ENCODE measurements at places on chromosomes 3 and 15.

- no peak for DNase-seq
These were observed 468.4 kb downstream of the C3orf38 start for GRCh38 chr3:88618021-88618645.

DNA sequence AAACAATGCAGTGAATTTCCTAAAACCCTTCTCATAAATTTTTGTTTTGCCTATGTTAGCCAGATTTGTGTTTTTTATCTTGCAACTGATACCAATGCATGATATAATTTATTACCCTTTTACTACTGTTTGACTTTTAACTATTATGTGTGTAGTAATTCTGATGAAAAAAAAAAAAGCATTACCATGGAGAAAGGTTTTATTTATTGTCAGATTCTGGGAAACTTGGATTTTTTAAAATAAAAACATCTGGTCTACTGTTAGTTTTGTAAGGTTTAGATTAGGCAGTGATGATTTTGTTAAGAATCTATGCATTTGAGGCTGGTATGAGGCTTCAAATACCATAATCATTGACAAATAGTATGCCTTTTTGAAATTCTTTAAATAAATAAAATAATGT lies 470.4 kb upstream of the ROBO1 start:
- DNase-seq, result no peak

- no peak for DNase-seq
These were observed 192.7 kb upstream of the HES1 start for GRCh38 chr3:193943200-193943599.

- no peak for DNase-seq
These were observed 903.3 kb upstream of the CFAP20DC start for GRCh38 chr3:59953104-59953503.

GRCh38 chr3:52228751-52229291 lies 3.4 kb upstream of the TLR9 start:
- DNase-seq, result no peak

DNA sequence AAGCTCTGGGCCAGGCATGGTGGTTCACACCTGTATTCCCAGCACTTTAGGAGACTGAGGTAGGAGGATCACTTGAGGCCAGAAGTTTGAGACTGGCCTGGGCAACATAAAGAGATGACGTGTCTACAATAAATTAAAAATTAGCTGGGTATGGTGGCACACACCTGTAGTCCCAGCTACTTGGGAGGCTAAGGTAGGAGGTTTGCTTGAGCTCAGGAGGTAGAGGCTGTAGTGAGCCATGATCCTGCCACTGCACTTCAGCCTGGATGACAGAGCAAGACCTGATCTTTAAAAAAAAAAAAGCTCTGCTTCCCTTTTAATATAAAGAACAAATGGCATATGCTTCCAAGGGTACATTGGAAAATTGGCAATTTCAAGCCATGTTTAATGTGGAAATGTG lies 46.7 kb downstream of the FNDC3B start:
- DNase-seq, result no peak

- DNase-seq, result no peak
These were observed 40.6 kb downstream of the AMOTL2 start for GRCh38 chr3:134333522-134334181.

GRCh38 chr3:117480972-117481371 lies 771.4 kb downstream of the TUSC7 start:
- no peak for DNase-seq

- DNase-seq, result no peak
These were observed 50.0 kb upstream of the PSMD6 start for GRCh38 chr3:64073158-64073761.

GRCh38 chr3:97360804-97361203 lies 403.8 kb upstream of the ARL6 start:
- no peak for DNase-seq

- no peak for DNase-seq
These were observed 8.2 kb upstream of the LRRC15 start for GRCh38 chr3:194377708-194378107.

DNA sequence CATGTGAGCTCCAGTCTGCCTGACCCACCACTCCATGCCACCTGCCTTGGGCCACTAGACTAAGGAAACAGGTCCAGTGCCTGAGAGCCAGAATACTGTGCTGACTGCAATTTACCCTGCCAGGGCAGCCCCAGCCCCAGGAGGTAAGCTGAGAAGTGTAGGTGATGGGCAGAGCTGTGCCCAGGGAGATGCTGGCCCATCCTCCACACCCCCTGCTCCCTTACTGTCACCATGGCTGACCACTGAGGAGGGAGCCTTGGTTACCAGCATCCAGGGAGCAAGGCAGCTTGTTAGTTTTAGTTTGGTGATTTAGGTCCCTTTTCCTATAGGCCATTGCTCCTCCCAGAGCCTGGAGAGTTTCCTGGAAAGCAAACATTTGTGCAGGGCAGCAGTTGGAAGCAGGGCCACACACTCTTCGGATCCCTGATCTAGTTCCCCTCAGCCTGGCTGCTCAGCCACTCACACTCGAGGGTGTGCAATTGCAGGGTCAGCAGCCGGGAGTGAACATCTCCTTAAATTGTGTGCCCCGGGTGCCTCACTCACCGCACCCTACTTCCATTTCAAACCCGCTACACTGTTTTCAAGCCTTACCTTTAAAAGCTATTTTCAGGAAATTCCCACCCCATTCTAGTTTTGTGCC lies 2.0 kb downstream of the GALNT15 start:
- DNase-seq, result no peak

DNA sequence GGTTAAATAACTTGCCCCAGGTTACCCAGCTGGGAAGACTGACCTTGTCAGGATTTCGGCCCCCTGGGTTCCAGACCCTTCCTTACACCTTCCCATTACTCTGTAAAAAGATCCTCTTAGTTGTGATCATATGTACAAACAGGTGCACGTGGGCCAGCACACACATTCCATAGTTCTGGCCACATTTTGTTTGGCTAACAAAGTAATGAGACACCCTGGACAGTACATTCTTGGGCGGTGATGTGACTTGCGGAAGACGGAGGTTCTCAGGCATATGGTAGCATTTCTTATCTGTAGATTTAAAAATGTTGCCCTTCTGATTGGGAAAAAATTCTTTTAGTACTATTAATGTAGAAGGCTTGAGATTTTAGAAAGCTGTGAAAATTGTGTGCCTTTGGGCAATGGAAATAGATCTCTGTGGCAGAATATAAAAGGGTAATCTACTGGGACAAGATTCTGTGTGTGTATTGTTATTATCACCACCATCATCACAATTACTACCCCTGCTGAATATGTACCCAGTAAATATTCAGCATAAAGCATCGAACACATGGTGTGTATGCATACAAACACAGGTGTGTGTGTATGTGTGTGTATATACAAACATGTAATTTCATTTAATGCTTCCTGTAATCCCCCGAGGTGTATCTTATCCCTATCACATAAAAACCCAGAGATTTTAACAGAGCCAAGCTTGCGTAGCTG lies 205.4 kb upstream of the UBE2E1 start:
- no peak for DNase-seq

- no peak for DNase-seq
These were observed 8.4 kb downstream of the TMEM40 start for GRCh38 chr3:12750658-12751071.

Data from activated naive CD8-positive, alpha-beta T cell treated with anti-CD3 and anti-CD28 coated beads, Interleukin-2, amount 50 U/mL, for 16 hours (primary cell).